ENCODE measurements at places on chromosomes 2 and 18.

DNA sequence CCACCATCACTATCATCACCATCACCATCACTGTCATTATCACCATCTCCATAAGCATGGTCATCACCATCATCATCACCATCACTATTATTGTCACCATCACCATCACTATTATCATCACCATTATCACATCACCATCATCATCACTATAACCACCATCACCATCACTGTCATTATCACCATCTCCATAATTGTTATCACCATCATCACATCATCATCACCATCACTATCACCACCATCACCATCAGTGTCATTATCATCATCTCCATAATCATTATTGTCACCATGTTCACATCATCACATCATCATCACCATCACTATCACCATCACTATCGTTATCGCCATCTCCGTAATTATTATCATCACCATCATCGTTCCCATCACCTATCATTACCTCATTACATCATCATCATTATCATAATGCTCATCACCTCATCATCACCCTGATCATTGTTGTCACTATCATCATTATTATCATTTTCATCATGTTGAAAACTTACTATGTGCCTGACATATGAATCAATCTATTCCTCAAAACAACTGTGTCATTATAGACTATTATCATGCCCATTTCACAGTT lies 280.3 kb upstream of the HS6ST1 start:
- no peak for DNase-seq

GRCh38 chr2:233242231-233242927 lies 9.1 kb upstream of the ATG16L1 start:
- no peak for DNase-seq

GRCh38 chr2:119659601-119660342 lies 19.2 kb upstream of the TMEM177 start:
- DNase-seq, result peak; percentile 25

GRCh38 chr2:40814616-40815015 lies 362.7 kb upstream of the SLC8A1 start:
- no peak for DNase-seq

DNA sequence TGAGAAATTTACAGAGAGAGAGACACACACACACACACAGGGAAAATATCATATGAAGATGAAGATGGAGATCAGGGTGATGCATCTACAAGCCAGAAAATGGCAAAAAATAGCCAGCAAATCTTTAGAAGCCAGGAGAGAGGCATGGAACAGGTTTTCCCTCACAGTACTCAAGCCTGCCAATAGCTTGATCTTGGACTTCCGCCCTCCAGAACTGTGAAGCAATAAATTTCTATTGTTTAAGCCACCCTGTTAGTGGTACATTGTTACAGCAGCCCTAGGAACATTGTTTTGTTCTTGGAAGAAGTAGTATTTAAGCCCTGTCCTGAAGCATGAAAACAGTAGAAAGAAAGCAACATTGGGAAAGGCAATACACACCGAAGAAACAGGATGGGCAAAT lies 292.0 kb upstream of the LRP1B start:
- DNase-seq, result no peak

DNA sequence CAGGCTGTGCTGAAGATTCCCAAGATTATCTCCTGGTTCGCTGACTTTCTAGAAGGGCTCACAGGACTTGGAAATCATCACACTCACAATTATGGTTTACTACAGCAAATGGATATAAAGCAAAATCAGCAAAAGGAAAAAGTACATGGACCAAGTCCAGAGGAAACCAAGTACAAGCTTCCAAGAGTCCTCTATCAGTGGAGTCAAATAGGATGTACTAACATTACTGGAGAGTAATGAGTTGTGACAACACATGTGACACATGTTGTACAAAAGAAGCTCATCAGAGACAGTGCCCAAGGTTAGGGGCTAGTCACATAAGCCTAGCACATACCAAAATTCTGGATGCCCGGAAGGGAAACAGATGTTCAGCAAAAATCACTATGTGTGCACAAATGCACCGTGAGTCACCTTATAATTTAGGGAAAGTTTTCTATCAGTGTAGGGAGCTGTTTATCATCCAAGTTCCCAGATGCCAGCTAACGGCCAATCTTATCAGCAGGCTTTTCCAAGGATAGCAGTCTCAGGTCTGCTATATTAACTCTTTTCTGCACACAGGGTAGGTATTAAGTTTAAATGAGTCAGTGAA lies 9.5 kb downstream of the TMEM237 start:
- DNase-seq, result no peak

- no peak for DNase-seq
Observed at GRCh38 chr2:20229322-20230113, 4.6 kb upstream of the SDC1 start.

DNA sequence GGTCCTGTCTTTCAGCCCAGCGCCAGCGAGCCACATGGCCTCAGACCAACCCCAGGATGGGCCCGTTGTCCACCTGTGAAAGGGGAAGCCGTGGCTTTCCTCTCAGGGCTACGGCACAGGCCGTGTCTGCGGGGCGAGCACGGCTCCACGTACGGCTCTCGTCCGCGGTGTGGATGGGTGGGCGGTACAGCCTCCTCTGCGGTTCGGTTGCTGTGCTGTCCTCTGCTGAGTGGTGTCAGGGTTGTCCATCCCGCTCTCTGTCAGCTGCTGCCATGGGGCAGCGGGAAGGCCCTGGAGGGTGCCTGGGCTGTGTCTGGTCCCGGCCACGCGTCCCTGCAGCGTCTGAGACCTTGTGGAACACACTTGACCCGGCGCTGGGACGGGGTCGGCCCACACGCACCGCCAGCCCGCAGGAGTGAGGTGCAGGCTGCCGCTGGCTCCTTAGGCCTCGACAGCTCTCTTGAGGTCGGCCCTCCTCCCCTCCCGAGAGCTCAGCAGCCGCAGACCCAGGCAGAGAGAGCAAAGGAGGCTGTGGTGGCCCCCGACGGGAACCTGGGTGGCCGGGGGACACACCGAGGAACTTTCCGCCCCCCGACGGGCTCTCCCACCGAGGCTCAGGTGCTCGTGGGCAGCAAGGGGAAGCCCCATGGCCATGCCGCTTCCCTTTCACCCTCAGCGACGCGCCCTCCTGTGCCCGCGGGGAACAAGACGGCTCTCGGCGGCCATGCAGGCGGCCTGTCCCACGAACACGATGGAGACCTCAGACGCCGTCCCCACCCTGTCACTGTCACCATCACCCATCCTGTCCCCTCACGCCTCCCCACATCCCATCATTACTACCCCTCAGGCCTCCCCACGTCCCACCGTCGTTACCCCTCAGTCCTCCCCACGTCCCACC lies 128.7 kb downstream of the NFATC1 start:
- DNase-seq, result no peak

DNA sequence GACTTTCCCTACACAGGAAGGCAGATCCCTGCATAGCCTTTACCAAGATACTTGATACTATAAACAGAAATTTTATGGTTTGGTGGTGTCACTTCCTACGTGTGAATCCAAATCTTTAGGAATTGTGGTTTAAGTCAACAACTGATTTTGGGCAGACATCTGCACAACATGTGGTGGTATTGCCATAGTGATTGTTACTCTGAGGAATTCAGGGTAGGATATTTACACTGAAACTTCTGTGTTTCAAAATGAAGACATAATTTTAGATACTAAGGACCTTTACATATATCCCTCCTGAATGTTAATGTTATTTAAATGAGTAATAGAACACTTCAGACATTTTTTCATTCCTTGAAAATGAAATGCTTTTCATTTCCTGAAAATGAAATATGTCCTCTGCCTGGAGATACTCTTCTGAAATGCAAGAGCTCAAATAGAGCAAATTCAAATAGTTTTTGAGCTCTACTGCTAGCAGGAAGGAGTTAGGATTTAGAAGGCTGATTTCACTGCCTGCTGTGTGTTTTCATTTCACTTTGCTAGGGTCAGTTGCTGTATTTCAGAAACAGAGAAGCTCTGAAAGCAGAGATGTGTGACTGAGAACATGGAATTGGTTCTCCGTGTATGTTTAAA lies 77.2 kb downstream of the MDH1 start:
- DNase-seq, result no peak

- DNase-seq, result no peak
Observed at GRCh38 chr18:65464361-65464760, 286.5 kb upstream of the CDH7 start.

- no peak for DNase-seq
Observed at GRCh38 chr2:75102011-75102410, 97.3 kb downstream of the TACR1 start.

- DNase-seq, result no peak
Observed at GRCh38 chr2:149160195-149160594, 121.7 kb downstream of the LYPD6B start.
